ENCODE measurements at places on chromosomes 13 and 19.

GRCh38 chr19:3852614-3853254, 16.1 kb downstream of the ZFR2 start:
- DNase-seq: peak; percentile 89

- no peak for DNase-seq
Measured at GRCh38 chr13:39451301-39451700, 151.7 kb downstream of the LHFPL6 start.

- DNase-seq: no peak
Measured at GRCh38 chr19:29505097-29505824, 20.5 kb upstream of the VSTM2B start.

DNA sequence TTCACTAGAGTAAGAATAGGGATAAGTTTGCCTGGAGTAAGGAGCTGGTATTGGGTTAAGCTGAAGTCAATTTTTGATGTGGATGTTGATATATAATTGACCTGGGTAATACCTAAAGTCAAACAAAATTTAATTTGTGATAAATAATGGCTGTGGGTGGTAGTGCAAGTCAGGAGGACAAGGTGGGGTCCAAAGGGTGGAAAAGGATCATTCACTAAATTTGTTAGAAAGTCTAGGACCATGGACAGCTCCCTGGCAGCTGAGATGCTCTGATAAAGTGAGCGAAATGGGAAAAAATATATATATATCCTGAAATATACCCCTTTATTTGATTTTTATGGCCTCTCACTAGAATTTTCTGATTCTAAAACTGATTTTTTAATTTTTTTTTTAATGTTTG, 463.5 kb downstream of the GPC6 start:
- DNase-seq: peak; percentile 59

GRCh38 chr13:55091172-55091571, 2049.5 kb upstream of the PRR20A start:
- DNase-seq: no peak

DNA sequence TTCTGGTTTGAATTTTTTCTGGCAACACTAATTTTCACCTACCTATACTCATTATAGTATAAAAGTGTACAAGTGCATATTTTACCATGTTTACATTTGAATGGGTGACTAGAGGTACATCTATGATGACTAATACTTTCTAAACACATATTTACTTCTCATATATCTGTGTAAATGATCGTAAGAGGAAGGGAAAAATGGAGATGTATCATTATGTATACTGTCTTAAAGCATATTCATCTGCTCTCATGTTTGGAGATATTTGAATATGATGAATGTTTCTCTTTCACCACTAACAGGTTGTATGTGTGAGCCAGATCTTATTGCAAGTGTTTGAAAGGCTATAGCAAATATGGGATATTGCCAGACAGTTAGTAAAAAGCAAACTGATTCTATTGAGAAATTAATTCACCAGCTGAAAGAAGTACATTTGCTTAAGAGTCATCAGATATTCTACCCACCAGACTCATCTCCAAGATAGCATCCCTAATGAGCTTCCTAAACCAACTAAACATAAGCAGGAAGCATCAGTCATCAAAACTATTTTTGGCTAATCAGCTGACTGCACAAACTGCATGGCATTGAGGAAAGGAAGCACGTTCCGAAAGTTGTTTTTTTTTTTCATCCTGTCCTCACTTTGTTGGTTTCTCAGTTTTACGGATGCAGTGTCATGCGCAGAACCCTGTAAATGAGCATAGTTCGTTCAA, 738.2 kb downstream of the GPC5 start:
- DNase-seq: peak; percentile 13

GRCh38 chr19:48508729-48509411, 2.8 kb downstream of the LMTK3 start:
- no peak for DNase-seq

GRCh38 chr13:77040076-77040475, 13.1 kb upstream of the FBXL3 start:
- no peak for DNase-seq

- no peak for DNase-seq
Measured at GRCh38 chr13:113280126-113280525, 16.9 kb upstream of the LAMP1 start.

DNA sequence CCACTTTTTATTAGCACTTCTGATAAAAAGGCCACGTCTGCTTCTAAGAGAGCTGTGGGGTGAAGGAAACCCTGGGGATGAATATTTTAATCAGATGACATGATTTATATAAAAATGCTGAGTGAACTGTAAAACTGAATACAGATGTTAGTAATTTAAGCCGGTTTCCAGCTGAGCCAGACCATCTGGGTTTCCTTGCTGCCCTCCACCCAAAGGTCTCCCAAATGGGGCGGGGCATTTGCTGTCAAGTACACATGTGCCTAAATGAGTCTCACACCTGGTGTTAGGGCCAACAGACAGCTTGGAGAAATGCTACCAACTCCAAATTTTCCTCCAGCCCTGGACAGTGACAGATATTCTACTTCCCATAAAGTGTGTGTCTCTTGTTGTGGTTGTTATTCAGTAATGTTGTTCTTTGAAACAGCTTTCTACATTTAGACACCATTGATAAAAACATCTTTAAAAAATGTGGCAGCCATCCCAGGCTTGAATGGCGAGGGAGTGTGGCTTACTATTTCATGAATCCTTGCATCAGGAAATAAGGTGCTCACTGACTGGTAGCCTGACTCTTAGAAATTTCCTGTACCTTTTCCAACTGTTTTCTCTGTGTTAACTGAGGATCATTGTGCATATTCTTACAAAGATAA, 350.4 kb downstream of the MTUS2 start:
- no peak for DNase-seq

GRCh38 chr13:95258619-95259194, 42.5 kb downstream of the ABCC4 start:
- DNase-seq: no peak

- DNase-seq: no peak
Measured at GRCh38 chr13:50077431-50077830, 62.2 kb downstream of the KCNRG start.

- DNase-seq: peak; percentile 37
Measured at GRCh38 chr13:91017031-91017668, 330.3 kb upstream of the MIR17HG start.

DNA sequence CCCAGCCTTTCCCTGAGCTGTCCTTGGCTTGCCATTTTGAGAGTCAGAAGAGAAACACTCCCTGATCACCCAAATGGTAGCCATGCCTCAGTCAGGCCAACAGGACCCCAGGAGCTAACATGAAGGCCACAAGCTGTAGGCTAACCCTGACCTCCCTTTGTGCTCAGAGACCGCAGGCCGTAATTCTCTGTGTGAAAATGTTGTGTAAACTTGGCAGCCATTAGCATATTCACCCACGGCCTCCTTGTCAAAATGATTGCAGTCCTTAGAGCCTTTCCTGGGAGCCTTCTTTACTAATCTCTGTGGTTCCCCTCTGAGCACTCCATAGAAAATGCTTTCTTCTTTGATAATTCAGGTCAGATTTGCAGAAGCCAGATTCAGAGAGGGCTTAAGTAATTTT, 418.9 kb downstream of the COG6 start:
- no peak for DNase-seq

DNA sequence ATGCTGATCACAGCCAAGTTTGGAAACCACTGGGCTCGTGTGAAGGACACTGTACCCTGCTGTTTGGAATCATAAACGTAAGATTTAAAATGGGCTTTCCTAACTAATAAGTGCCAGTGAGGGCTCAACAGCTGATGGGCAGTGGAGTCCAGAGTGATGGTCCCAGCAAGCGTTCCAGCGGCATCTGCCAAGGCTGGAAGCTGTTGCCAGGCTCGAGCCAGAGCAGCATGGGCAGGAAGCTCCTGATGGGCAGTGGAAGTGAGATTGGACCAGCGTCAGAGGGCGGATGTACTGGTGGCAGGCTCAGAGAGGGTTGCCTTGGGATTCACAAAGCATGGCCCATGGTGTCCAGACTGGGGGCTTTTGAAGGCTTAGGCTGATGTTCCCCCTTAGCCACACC, 30.2 kb downstream of the COL4A2 start:
- no peak for DNase-seq

- no peak for DNase-seq
Measured at GRCh38 chr13:23619068-23619855, 49.0 kb downstream of the TNFRSF19 start.

DNA sequence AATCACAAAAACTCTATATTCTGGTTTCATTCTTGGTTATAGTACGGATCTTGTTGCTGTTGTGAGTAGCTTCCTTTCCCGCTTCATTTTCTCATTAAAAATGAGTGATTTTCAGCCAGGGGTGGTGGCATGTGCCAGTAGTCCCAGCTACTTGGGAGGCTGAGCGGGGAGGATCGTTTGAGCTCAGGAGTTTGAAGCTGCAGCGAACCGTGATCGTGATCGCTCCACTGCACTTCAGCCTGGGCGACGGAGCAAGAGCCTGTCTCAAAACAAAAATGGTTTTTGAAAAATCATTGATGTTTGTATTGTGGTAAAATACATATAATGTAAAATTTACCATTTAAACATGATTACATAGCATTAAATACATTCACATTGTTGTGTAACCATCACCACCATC, 71.6 kb upstream of the TM9SF2 start:
- DNase-seq: no peak

GRCh38 chr13:34654203-34654602, 287.9 kb upstream of the NBEA start:
- DNase-seq: no peak

- peak; percentile 18 for DNase-seq
Measured at GRCh38 chr13:86870444-86870843, 800.7 kb upstream of the SLITRK5 start.

DNA sequence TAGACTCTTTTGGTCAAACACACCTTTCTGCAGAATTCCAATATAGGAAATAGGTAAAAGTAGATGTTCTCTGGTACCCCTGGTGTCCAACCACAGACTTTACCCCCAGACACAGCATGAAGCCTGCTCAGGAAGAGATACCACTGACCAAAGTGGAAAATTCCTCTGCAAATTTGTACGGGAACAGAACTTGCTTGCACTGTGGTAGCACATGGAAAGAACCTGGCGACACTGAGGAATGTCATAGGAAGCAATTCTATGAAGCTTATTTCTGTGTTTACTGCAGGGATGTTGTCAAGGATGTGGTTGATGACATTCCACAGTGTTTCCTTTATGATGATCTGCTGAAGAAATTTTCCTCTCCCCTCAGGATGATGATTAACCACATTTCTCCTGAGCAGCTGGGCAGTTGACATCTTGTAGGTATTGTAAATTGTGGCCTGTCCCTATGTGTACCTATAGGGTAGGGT, 48.9 kb upstream of the TNFSF11 start:
- peak; percentile 36 for DNase-seq

DNA sequence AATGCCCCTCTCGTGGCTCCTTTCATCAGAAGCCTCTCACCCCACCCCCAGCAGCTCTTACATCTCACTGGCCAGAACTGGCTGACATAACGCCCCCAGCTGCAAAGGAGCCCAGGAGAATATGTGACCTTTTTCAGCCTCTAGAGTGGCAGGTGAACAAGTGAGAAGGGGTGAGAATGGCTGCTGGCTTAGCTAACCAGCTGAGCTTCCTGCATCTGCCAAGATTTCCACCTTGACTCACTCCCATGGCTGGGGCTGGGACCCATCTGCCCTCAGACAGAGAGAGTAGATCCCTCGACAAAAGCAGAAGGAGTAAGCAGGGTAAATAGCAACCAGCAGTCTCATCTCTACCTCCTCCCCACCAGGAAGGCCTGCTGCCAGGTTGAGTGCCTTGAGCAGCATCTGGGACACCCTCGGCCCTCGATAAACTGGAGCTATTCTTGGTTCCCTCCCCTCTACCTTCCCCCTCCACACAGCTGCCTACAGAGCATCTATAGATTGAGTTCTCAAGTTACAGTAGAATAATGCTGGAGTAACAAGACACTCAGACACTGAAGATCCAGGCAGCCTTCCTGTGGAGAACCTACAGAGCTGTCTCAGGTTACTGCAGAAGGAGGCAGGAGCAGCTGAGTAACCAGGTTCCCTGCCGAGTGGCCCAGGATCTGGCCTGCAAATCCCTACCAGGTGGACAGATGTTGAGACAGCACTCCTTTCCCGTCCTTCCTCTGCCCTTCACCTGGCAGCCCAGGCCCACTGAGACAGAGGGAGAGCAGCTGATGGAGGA, 15.5 kb downstream of the KASH5 start:
- DNase-seq: peak; percentile 24

DNA sequence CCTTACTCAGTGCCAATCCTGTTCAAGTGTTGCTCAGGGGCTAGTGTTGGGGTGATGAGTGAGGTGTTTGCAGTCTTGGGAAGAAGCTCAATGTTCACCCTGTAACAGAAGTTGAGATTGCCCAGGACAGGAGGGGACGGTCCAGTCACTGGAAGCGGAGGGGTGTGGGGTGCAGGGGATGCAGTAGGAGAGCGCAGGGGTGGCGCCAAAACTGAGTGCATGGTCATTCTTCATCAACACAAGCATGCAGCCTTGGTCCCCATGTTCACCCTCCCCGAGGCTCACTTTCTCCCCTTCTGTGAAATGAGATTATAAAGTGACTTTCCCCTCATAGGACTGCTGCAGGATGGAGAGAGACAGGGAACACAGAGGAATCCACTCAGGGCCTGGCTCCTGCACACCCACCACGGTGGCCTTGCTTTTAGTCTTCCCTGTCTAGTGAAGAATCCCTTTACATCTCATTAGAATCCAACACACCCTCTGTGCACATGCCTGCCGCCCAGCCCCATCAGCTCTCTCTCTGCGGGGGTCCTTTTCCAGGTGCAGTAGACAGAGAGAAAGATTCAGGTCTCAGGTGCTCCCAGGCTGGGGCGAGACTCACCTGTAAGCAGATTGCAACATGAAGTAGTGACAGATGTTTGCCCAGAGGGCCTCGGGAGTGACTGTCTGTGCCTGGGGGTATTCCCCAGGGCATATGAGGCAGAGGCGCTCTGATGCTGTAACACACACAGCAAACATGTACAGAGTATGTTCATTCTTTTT, 93.2 kb downstream of the TSHZ3 start:
- DNase-seq: no peak

- no peak for DNase-seq
Measured at GRCh38 chr13:93721483-93721882, 494.9 kb downstream of the GPC6 start.

DNA sequence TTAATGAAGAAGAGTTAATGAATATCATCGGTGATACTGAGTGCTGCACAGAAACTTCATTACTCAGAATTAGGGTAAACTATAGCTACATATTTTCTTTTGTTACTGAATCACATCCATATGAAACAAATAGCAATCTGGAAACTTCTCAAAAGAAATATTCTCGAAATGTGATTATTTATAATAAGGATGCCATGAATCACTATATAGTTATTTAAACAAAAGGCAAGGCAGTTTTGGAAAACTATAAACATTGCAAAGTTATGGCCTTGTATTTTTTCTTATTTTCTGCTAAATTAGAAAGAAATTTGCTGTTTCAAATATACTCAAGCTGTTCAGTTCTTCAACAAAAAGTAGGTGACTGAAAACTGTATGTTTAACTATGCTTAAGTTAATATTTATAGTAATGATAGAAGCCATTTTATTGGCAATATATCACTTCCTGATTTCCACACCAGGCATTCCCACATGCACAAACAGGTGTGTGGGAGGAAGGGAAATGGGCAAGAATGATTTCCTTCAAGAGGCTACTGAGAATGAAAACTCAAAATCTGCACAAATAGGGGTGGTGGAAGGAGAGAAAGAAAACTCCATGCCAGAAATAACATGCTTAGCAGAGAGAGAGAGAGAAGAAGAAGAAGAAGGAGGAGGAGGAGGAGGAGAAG, 74.5 kb upstream of the FRY start:
- DNase-seq: peak; percentile 50

Data from fibroblast of skin of scalp (primary cell).